Activated CD8-positive, alpha-beta memory T cell treated with anti-CD3 and anti-CD28 coated beads for 1 hour (primary cell): ENCODE measurements at places on chromosomes 12 and 14.
A peak's percentile ranks its signal among the peaks of the same experiment; 100 is the strongest.

GRCh38 chr12:5965950-5966383, 20.9 kb upstream of the ANO2 start:
- peak; percentile 28 for DNase-seq

DNA sequence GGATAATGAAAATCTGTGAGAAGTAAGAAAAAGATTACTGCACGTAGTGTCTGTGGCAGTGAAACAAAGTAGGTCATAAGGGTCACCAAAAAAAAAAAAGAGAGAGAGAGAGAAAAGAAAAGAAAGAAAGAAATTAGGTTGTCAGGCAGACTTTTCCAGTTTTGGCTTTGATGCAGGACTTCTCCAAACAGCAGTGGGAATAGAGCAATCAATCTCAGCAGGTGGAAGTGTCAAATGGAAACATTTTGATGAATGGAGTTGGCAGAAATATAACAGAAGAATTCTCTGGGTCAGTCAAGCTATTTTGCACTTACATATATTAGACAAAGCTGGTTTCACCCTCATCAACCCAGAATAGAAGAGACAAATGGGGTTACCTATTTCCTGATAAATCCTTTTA, 745.8 kb downstream of the SLC6A15 start:
- DNase-seq, result no peak

DNA sequence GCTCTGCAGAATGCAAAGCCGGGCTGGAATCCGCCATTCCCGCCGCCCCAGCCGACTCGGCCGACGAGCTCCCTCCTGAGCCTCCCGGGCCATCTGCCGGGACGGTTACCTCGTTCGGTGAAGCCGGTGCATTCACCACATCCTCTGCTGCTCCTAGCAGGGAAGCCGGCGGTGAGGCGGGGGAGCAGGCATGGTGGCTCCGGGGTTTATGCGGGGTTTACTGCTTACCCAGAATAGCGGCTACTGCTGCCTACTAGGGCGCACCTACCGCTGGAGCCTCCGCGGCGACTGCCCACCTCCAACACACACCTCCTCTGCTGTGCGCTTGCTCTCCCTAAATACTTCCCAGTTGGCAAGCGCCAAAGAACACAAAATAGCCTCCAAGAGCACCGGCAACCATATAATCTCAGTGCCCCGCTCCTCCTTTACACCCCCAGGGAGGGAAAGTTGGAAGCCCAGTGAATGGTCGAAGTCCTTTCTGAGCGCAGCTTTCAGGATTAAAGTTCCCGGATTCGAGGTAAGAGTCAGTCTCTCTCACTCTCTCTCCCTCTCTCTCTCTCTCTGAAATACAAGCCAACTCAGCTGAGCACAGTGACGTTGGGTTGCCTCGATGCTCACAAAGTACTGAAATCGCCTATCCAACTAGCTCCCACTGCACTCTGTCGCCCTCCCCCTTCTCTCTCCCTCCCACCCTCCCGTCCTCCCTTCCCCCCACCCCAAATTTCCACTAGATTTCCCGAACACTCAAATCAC, at the start of gene TBX5:
Gene TBX5, minus strand, starts transcription at position 626 of the 753 bp plus-strand sequence. CDS start 2,246 bp downstream, outside the sequence.
- DNase-seq, result no peak

GRCh38 chr12:77855548-77855947, 24.9 kb downstream of the NAV3 start:
- no peak for DNase-seq
